ENCODE measurements at places on chromosomes 7 and 10.

GRCh38 chr7:99221866-99222265 lies 14.0 kb upstream of the KPNA7 start:
- no peak for DNase-seq

DNA sequence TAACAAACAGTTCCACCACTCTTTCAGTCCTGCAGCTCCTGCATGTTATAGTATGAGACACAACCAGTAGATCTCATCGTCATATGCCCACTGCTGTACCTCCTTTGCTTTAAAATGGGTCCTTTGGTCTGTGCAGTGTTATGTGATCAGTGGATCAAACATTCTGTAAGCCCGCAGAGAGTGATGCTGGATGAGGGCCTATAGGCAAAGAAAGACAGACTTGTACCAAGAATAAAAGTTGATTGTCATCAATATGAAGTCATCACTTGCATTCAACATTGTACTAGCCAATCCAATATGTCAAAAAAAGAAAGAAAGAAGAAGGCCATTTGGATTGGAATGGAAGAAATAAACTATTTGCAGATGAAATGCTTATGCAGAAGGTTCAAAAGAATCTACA lies 79.8 kb upstream of the PHYHIPL start:
- no peak for DNase-seq

- DNase-seq, result peak; percentile 17
Measured at GRCh38 chr10:133159950-133160825, at the start of gene KNDC1. Gene KNDC1, plus strand, starts transcription at chr10:133160219. Its CDS starts 249 bp downstream, at chr10:133160468.

- DNase-seq, result no peak
Measured at GRCh38 chr10:30705625-30706149, 76.1 kb upstream of the LYZL2 start.

DNA sequence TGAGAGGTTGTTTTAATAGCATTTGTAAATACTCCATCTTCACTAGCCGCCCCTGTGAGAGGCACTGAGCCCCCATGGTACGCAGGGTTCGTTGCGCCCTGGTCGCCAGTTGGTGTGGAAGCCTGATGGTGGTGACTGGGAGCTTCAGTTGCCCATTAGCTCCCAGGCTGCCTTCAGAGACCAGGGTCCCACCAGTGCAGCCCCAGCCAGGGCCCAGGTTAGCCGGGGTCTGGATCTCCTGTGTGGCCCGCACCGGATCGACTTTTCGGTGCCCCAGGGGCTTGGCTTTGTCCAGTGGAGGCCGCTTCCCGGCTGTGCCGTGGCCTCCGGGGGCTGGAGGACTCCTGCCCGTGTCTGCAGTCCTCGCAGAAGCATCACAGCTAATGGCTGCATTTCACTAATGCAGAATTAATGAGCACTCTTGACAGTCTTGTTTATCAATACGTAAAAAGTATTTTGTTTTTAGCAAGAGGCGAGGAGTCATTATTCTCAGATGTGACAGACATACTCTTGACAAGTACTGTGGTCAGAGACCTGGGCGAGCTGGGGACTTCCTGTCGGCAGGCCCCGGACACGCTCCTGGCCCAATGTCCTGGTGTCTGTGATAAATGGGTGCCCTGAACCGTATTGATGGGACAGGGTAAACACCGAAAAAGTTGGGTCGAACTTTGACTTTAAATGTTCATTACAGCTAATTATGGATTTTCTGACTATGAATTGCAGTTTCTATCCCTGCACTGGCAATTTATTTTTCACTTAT lies 99.8 kb downstream of the NKX6-2 start:
- DNase-seq, result no peak

- no peak for DNase-seq
Measured at GRCh38 chr10:117167346-117167788, 29.3 kb upstream of the VAX1 start.

DNA sequence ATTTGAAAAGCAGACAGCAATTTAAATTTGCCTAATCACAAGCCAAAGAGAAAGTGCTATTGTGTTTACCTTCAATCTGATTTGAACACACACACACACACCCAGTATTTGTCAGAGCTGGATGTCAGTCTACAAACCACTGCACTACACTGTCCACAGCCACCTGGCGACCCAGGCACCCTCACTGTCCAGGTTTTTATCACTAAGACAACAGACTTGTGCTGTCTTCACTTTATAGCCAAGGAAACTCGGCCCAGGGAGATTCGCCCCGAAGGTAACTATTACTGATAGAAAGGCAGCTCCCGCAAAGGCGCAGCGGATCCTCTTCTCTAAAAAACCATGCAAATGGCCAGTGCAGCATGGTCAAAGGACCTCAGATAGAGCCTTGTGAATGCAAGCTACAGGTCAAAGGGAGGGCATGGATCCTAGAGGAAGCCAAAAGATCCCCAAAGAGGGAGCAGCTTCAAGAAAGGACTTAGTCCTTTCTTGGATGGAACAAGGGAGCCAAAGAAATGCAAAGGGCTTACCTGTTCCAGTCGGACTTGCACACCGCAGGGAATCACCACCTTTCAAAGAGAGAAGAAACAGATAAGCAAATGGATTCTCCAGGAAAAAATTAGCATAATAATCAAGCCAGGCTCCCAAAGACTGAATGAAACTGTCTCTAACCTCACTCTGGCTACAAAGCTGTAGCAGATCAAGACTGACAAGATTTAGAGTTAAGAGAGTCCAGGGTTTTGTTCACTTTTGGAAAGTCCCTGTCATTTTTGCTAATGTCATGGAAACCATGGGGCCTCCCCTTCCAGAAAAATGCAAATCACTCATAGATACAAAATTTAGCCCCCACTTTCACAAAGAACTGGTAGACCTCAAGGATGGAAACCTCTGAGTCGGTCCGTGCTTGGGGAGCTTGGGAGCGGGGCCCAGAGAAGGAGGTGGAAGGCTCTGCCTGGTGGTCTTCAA lies 101.1 kb downstream of the TNS3 start:
- no peak for DNase-seq

DNA sequence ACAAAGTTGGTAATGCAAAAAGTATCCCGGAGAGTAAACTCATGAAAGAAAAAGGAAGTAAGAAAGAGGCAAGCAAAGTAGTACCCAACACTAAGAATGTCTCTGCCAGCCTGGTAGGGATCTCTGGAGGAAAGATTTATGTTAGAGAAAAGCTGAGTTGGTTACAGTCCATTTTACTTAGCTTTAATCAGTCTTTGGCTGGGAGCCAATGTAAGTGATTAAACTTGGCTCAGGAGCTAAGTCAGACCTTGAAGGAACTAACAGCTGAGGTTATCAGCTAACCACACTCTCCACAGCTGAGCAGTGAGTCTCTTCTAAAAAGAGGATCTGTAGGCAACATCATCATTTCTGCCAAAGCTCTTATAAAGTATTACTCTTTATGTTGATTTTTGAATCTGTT lies 148.0 kb downstream of the ANKRD7 start:
- no peak for DNase-seq

DNA sequence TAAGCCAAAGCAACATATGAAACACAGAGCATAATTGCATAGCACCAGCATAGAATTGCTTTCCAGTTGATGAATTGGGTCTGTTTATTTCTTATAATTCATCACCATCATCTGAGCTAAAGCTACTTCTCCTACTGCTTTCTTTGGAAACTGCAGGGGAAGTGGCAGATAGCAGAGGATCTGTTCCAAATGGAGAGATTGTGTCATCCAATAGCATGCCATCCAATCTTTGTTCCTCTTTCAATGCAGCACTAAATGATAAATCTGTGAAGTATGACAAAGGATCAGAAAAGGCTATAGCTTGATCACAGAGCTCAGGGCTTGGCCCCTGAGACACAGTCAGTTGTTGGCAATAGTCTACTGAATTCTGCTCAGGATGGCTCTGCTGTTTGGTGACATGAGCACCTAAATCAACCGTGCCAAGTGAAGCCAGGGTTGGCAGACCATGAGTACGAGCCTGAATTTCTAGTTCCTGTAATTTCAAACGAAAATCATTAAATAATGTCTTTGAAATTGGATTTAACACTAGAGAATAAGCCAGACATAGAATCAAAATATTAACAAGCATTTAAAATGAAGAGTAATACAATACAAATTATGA lies 90.0 kb downstream of the TFEC start:
- no peak for DNase-seq

- no peak for DNase-seq
Measured at GRCh38 chr7:79055722-79056415, 397.6 kb downstream of the MAGI2 start.

GRCh38 chr10:8835453-8836167 lies 781.1 kb downstream of the GATA3 start:
- no peak for DNase-seq

DNA sequence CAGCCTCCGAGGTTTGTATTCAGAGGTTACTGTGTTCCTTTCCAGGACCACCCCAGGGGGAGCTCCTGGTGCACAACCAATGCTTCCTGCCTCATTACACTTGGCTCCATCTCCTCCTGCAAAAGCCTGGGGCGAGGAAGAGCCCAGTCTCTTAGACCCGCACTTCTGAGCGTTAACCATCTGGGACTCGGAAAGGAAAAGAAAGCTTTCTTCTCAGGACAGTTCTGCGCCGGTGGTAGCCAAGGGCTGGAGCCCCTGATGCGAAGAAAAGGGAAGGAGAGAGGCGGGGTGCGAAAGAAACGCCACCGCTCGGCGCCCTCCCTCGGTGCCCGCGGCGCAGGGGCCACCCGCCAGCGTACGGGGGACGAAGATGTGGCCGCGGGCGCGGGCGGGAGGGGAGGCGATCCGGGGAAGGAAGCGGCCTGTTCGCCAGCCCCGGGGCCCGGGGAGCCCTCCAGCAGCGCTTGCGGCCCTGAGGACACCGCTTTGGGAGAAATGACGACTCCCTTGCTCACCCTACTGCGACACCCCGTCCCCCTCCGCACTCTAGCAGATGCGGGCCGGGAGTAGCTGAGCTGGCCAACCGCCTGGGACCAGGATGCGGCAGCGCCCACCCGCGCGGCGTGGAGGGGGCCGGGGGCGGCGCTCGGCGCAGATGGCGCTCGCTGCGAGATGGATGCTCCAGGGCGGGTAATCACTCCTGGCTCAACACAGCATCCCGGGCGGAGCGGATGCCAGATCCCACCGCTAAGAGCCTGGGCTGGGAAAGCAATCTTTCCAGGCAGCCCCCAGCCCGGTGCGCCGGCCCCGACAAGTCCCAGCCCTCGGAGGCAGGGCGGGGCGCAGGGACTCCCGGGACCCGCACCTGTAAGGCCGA lies 1.3 kb downstream of the NRCAM start:
- DNase-seq, result no peak

DNA sequence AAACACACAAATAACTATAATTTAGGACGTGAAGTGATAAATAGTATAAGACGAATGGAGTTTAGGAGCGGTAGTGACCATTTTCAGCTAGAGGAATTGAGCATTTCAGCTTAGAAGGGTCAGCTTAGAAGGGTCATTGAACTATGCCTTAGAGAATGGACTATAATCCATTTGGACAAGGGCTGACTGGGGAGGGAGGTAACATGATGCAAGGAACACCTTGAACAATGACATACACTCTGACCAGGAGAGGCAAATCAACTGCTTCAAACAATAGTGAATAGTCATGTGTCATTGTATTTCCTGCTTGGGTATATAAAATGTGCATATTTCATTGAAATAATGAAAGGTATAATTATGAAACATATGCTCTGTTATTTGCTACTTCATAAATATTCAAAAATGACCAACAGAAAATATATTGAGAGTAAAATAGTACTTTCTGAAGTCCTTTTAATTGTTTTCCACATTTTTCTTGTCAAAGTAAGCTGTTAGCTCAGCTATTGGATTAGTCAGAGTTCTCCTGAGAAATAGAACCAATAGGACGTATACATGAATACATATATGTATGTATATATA lies 40.5 kb upstream of the WASL start:
- DNase-seq, result no peak

- no peak for DNase-seq
Measured at GRCh38 chr7:155136619-155137243, 66.6 kb downstream of the HTR5A start.

GRCh38 chr10:60911216-60911615 lies 32.8 kb downstream of the RHOBTB1 start:
- no peak for DNase-seq

DNA sequence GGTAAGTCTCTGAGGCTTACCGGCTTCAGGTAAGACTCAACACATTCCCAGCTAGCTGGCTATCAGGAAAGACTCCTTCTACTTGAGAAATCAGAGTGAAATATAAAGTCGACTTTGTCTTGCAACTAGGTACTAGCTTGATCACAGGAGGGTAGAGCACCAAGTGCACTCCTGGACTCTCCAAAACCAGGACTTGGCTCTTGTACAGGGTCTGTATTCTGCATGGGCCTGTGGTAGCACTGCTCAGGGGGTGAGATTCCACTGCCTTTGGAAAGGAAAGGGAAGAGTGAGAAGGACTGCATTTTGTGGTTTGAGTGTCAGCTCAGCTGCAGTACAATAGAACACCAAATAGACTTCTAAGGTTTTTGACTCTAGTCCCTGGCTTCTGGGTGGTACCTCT lies 19.4 kb downstream of the CYP2C8 start:
- no peak for DNase-seq

- DNase-seq, result no peak
Measured at GRCh38 chr7:94031865-94032264, 27.7 kb upstream of the BET1 start.

GRCh38 chr7:568031-568951 lies 48.6 kb upstream of the PDGFA start:
- no peak for DNase-seq

DNA sequence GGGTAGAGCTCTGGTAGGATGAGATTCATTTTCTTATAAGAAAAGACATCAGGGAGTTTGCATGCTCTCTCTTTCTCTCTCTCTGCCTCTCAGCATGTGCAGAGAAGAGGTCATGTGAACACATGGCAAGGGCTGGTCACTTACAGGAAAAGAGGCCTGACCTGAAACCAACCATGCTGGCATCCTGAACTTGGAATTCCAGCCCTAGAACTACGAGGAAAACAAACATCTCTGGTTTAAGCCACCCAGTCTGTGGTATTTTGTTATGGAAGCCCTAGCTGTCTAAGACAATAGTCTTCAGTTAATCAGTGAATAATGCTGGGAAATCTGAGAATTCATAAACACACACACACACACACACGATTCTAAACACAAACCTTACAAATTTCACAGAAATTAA lies 1104.2 kb upstream of the LRRN3 start:
- no peak for DNase-seq

- peak; percentile 33 for DNase-seq
Measured at GRCh38 chr7:38222481-38223096, 44.5 kb downstream of the STARD3NL start.

DNA sequence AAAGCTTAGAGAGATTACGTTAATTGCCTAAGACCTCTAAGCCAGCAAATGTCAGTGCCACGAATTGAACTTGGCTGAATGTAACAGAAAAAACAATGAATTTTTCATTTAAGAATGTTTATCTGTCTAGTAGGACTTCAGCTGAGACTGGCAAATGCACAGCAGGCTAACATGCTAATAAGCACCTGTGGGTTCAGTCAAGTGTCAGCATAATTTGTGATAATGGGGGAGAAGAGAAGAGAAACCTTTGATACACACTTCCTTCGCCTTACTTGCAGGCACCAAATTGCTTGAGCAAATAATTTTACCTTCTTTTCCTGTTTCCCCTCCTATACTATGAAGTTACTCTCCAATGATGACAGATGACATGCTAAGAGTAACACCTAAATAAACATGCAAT lies 1136.5 kb upstream of the SORCS1 start:
- no peak for DNase-seq
